ENCODE measurements at places on chromosomes 6 and 20.

GRCh38 chr6:30378290-30378937, 33.5 kb downstream of the RPP21 start:
- DNase-seq, result no peak

- no peak for DNase-seq
Observed at GRCh38 chr6:44217332-44218143, 812 bp downstream of the MYMX start.

- peak; percentile 35 for DNase-seq
Observed at GRCh38 chr6:34526241-34526972, 29.7 kb downstream of the SPDEF start.

- DNase-seq, result no peak
Observed at GRCh38 chr6:18244251-18244650, 20.1 kb downstream of the DEK start.

- DNase-seq, result no peak
Observed at GRCh38 chr6:132648356-132648755, 10.6 kb downstream of the TAAR1 start.

DNA sequence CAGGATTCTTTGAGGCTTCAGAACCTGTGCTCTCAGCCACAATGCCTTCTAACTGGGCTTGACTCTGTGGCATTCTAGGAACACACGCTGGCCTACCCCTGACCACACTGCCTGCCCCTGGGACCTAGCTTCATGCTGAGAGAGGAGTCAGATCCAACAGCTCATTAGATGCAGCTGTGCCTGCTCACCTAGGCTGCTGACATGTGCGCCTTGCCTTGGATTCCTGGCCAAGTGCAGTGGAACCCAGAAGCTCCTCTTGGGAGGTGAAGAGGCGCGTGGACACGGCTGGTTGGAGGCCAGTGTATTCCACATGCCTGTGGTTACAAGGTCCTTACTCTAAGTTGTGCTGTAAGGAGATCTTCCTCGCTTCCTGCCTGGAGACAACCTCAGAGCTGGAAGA, 24.7 kb upstream of the KCNK16 start:
- no peak for DNase-seq

DNA sequence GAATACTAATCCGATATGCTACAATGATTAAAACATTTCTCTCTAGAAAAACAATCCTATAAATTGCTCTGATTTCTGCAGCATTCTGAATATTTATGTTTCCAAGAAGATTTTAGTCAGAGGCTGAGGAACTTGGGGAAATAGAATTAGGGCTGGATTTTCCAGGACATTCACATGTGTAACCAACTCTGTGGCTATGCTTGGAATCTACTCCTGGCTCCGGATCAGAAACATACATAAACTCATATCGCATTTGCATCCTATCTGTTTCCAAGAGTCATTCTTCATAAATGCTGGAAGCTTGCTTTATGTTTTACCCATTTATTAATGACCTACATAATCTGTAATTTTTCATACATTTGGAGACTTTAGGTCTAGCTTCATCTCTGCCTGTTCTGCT, 459.9 kb upstream of the MARCKS start:
- no peak for DNase-seq

DNA sequence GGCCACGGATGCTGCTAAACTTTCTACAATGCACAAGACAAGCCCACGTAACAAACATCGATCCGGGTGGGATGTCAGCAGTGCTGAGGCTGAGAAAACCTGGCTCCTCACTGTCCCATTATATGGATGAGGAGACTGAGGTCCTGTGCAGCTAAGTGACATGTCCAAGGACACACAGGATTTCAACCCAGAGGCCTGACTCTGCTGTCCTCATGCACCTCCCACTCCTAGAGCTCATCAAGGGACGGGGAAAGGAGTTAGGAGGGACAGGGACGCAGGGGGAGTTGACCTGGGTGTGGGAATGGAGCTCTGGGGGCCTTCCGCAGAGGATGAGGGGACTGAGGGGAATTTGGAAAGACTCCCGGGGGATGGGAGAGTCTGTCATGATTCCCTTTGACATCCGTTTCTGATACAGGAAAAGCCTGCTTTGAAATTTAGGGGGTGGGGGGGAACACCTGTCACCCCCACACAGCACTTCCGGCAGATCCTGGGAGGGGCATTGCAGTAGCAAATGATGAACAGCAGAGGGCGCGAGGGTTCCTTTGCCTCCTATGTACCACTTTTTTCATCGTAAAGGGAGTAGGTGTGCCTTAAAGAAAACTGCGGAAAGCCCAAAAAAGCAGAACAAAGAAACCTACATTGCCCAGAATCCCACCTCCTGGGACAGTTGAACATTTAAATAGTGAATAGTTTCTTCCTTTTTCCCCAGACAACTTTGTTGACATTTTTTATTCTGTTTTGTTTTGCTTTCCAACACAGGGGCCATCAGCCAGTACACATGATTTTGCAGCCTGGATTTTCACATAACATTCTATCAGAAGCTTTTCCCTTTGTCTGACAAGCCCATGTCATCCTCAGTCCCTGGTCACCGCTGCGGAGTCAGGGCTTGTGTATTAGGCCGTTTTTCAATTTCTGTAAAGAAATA, 48.6 kb downstream of the SLC2A10 start:
- DNase-seq, result peak; percentile 67

- no peak for DNase-seq
Observed at GRCh38 chr6:42251500-42251899, 33.8 kb upstream of the MRPS10 start.

- no peak for DNase-seq
Observed at GRCh38 chr6:11414176-11414963, 123.2 kb upstream of the TMEM170B start.

DNA sequence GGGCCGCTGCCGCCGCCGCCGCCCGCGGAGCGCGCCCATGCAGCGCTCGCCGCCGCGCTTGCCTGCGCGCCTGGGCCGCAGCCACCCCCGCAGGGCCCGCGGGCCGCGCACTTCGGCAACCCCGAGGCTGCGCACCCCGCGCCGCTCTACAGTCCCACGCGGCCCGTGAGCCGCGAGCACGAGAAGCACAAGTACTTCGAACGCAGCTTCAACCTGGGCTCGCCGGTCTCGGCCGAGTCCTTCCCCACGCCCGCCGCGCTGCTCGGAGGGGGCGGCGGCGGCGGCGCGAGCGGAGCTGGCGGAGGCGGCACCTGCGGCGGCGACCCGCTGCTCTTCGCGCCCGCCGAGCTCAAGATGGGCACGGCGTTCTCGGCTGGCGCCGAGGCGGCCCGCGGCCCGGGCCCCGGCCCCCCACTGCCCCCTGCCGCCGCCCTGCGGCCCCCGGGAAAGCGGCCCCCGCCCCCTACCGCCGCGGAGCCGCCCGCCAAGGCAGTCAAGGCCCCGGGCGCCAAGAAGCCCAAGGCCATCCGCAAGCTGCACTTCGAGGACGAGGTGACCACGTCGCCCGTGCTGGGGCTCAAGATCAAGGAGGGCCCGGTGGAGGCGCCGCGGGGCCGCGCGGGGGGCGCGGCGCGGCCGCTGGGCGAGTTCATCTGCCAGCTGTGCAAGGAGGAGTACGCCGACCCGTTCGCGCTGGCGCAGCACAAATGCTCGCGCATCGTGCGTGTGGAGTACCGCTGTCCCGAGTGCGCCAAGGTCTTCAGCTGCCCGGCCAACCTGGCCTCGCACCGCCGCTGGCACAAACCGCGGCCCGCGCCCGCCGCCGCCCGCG, 730 bp downstream of the INSM1 start:
- peak; percentile 55 for DNase-seq

- no peak for DNase-seq
Observed at GRCh38 chr6:74100719-74101287, 404.8 kb downstream of the CD109 start.

- peak; percentile 34 for DNase-seq
Observed at GRCh38 chr6:11043961-11044711, at the start of gene ELOVL2. Gene ELOVL2, minus strand, starts transcription at chr6:11044305. Its CDS starts 75 bp downstream, at chr6:11044230.

DNA sequence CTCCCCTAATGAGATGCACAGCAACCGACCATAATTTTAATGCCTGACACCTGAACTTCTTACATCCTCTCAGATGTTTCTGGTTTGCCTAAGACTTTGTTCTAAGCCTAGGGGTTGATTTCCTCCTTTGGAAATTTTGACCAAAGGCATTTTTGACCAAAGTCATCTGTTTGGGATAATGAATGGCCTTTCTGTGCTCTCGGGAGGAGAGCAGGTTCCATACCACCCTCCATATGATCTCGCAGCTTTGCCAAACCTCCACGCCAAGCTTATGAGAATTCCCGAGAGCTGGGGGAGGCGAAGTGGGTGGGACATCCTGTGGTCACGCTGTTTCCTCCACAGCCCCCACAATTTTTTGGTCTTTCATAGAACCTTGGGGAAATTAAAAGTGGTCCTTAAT, 91.7 kb downstream of the SCML4 start:
- no peak for DNase-seq

DNA sequence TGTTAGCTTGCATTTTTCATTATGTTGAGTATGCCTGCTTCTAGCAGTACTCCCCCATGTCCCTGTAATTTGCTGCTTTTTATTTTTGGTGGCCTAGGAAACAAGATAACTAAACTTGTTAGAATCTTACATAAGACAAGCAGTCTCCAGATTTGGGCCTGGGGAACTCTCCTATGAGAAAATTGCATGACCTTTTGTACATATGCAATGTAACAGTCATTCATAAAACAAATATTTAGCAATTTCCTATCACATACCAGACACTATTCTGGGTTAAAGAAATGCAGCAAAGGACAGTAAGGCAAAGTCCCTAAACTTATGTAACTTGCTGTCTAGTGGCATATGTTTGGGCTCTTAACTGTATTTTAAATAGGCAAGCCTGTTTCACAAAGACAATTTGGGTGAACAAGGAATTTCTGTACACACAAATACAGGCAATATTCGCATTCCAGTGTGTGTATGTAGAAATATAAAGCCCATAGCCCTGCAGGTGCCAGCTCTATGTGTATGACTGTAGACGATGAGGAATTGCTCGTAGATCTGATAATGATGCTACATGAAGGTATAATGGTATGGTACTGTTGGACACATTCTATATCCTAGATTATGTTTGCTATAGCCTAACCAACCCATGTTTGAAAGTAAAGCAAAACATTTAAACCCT, 305.2 kb upstream of the CITED2 start:
- DNase-seq, result no peak

- peak; percentile 77 for DNase-seq
Observed at GRCh38 chr6:44078827-44079671, 48.2 kb downstream of the MRPL14 start.

GRCh38 chr6:169975701-169976100, 224.3 kb downstream of the ERMARD start:
- no peak for DNase-seq

GRCh38 chr20:61185181-61185580, 66.9 kb upstream of the CDH4 start:
- no peak for DNase-seq

- DNase-seq, result no peak
Observed at GRCh38 chr6:42714098-42714761, 8.2 kb downstream of the PRPH2 start.

GRCh38 chr20:57680934-57681914, 28.6 kb downstream of the PMEPA1 start:
- no peak for DNase-seq

- DNase-seq, result peak; percentile 72
Observed at GRCh38 chr6:41278699-41279405, 7.6 kb downstream of the TREM1 start.

GRCh38 chr6:12296255-12296573, 6.1 kb downstream of the EDN1 start:
- DNase-seq, result no peak

- peak; percentile 47 for DNase-seq
Observed at GRCh38 chr20:10673176-10673841, 490 bp downstream of the JAG1 start.
